ENCODE measurements at places on chromosomes 1 and 21.

DNA sequence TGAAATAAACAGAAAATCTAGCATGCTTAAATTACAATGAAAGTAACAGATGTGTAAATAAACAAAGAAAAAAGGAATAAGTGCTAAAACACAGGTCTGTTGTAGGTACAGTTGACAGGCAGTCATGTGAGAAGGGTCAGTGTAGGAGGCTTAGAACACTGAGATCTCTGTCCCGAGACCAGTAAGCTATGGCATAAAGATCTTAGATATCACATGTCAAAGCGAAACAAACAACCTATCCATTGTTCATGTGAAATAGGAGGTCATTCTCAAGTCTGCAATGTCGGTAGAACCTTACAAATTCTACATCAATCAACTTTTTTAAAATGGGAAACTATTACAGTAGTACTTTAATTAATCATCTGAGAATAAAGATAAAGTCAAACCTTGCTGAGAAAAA, 428.9 kb upstream of the ADGRL2 start:
- DNase-seq = no peak

- no peak for DNase-seq
Measured at GRCh38 chr1:174785510-174785909, 214.2 kb upstream of the CACYBP start.

- no peak for DNase-seq
Measured at GRCh38 chr1:247923941-247924340, 748 bp upstream of the OR2AJ1 start.

- no peak for DNase-seq
Measured at GRCh38 chr21:26194326-26194725, 23.8 kb upstream of the APP start.

DNA sequence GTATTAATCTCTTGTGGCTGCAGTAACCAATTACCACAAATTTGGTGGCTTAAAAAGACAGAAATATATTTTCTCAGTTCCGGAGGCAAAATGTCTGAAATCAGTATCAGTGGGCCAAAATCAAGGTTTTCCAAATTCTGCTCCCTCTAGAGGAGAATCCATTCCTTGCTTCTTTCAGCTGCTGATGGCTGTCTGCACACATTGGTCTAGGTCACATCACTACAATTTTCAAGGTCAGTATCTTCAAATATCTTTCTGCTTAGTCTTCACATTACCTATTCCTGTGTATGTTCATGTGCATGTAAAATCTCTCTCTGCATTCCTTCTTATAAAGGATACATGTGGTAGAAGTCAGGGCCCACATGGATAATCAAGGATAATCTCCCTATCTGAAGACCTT, 999.4 kb downstream of the KCNT2 start:
- DNase-seq = no peak

GRCh38 chr1:47385020-47385419, 31.1 kb upstream of the FOXE3 start:
- no peak for DNase-seq

DNA sequence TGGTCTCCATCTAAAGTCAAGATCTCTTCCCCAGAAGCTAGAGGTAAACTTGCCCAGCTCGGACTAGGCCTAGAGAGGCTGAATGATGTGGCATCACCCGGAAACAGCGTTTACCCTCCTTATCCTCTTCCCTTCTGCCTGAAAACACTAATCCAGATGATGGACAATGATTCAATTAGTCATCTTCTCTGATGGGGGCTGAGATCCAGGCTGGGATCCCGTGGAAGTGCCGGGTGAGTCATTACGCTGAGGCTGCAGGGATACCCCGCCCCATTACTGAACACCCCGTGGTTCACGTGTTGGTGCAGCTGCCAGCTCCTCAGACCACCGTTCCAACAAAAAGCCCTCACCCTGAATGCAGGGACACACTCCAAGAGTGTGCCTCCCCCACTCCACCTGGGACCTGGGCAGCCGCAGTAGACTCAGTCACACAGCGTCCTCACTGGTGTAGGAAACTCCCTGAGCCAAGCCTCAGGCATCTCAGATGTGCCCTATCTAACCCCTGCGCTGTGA, 2.0 kb downstream of the S100A6 start:
- DNase-seq = no peak

GRCh38 chr1:177246710-177247580, 76.2 kb downstream of the BRINP2 start:
- DNase-seq = no peak

DNA sequence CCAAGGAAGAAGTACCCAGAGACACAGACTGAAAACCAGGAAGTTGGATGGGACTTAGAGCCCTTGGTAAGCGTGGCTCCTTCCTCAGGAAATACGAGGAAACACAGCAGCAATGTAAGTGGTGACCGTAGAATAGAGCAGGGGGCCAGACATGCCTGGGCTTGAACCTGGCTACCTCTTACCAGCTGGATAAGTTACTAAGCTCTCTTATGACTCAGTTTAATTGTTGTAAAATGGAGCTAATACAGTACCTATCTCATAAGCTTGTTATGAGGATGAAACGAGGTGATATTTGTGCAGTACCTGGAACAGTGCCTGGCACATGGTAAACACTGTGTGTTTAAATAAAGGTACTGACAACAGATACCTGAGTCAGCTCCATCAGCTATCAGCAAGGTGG, 19.2 kb downstream of the EBNA1BP2 start:
- no peak for DNase-seq

- DNase-seq = no peak
Measured at GRCh38 chr1:179177182-179177581, 52.3 kb downstream of the ABL2 start.

GRCh38 chr1:229167318-229167717, 103.6 kb upstream of the RAB4A start:
- no peak for DNase-seq

DNA sequence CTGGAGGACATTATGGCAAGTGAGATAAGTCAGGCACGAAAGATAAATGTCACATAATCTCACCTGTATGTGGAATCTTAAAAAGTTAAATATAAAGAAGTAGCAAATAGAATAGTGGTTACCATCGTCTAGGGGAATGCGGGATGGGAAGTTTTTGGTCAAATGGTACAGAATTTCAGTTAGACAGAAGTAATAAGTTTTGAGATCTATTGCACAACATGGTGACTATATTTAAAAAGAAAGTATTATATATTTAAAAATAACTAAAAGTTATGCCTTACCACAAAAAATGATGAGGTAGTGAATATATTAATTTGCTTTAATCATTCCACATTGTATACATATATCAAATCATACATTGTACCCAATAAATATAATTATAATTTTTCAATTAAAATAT, 106.2 kb upstream of the BRINP3 start:
- no peak for DNase-seq

Data from nephron progenitor cell (in vitro differentiated cells).